SK-N-SH (cell line): ENCODE measurements at places on chromosomes 16 and 17.
A peak's percentile ranks its signal among the peaks of the same experiment; 100 is the strongest.

GRCh38 chr16:48818257-48818656 lies 208.3 kb upstream of the N4BP1 start:
- no peaks in the 10 kb centered on the region for H3K27me3 ChIP-seq
- no peak overlapping the region for H3K27ac ChIP-seq
- H3K4me3 ChIP-seq = no peak overlapping the region
- DNase-seq = no peak
- no peaks in the 10 kb centered on the region for H3K36me3 ChIP-seq

GRCh38 chr17:75400326-75400939 lies 5.0 kb downstream of the GRB2 start:
- no peak overlapping the region for H3K4me3 ChIP-seq
- no peak for DNase-seq
- no peaks in the 10 kb centered on the region for H3K36me3 ChIP-seq
- H3K27me3 ChIP-seq = no peaks in the 10 kb centered on the region

- H3K27me3 ChIP-seq = no peaks in the 10 kb centered on the region
- peaks cover 83% of the 10 kb centered on the region for H3K36me3 ChIP-seq
- H3K4me1 ChIP-seq = no peaks in the 10 kb centered on the region
- H3K27ac ChIP-seq = no peak overlapping the region
- DNase-seq = no peak
- H3K4me3 ChIP-seq = no peak overlapping the region
Measured at GRCh38 chr16:87404764-87405625, 12.9 kb downstream of the MAP1LC3B start.

DNA sequence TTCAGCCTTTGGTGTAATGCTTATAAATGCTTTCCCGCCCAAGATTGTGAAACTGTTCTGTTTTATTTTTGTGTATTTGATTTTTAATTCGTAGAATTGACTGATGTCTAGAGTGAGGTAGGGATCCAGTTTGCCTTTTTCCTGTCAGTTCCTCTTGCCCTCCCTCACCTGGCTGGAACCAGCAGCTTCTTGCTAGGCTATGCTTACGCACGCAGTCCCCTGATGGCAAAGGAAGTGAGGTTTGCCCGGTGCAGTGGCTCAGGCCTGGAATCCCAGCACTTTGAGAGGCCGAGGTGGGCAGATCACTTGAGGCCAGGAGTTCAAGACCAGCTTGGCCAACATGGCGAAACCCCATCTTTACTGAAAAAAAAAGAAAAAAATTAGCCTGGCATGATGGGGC lies 51.9 kb downstream of the RAB11FIP4 start:
- H3K27me3 ChIP-seq = no peaks in the 10 kb centered on the region
- no peak overlapping the region for H3K4me3 ChIP-seq
- no peak overlapping the region for H3K27ac ChIP-seq
- DNase-seq = no peak
- no peaks in the 10 kb centered on the region for H3K36me3 ChIP-seq

DNA sequence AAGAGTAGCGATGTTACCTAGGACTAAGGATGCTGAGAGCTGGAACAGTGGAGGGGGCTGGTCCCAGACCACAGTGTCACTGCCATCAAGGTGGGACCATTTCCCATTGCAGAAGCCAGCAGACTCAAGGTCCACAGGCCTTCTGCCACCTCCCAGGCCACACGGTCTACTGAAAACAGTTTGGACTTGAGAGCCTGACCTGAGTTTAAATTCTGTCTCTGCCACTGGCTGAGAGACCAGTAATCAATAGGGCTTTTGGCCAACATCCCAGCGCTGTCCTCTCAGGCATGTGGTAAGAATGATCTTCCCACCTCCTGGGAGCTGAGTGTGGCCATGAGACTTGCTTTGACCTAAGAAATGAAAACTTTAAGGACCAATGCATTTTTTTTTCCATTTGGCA lies 331.4 kb upstream of the CDH5 start:
- no peak for DNase-seq
- H3K27ac ChIP-seq = no peak overlapping the region
- no peak overlapping the region for H3K4me3 ChIP-seq
- H3K36me3 ChIP-seq = no peaks in the 10 kb centered on the region

DNA sequence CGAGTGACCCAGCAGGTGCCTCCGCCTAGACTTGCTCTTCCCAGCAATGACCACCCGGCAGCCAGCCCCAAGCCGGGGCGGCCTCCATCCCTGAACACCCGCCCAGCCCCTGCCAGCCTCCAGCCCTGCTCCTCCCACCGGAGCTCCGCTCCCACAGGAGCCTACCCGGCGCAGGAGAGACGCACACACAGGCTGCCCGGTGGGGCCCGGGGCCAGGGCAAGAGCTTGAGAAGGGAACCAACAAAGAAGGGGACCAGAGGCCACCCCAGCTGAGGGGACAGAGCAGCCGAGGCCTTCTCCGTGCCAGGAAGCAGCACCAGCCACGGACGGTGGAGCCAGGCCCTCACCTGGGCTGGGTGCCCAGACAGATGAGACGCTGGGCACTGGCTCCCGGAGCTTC lies 13.8 kb downstream of the PKD1 start:
- no peaks in the 10 kb centered on the region; the same call in 1 of the 2 replicates for H3K36me3 ChIP-seq
- DNase-seq = no peak
- H3K27ac ChIP-seq = peak overlapping the region; percentile 82; the same call in 1 of the 2 replicates
- no peak overlapping the region for H3K4me3 ChIP-seq
- no peaks in the 10 kb centered on the region for H3K27me3 ChIP-seq

DNA sequence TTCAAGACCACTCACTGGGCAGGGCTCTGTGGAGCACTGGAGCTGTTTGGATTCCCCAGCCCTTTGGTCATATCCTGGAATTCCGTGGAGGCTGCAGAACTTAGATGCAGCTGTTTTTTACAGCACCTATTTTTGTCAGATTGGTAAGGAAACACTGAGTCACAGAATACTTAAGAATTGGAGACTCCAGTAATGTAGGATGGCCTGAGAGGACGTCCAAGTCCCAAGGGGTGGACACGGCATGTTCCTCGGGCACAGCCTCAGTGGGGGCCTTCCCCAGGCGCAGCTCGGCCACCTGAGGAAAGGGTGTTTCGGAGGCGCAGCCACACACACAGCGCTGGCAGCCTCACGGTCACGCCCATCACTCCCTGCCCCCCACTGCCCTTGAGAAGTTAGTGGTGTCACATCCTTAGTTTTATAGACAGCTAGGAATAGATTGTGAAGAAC lies 14.8 kb downstream of the PLD6 start:
- no peak for DNase-seq
- no peaks in the 10 kb centered on the region for H3K27me3 ChIP-seq
- peaks cover 12% of the 10 kb centered on the region; the same call in 1 of the 2 replicates for H3K36me3 ChIP-seq
- H3K4me3 ChIP-seq = no peak overlapping the region
- H3K27ac ChIP-seq = peak overlapping the region; percentile 75
- H3K4me1 ChIP-seq = peaks cover 18% of the 10 kb centered on the region

DNA sequence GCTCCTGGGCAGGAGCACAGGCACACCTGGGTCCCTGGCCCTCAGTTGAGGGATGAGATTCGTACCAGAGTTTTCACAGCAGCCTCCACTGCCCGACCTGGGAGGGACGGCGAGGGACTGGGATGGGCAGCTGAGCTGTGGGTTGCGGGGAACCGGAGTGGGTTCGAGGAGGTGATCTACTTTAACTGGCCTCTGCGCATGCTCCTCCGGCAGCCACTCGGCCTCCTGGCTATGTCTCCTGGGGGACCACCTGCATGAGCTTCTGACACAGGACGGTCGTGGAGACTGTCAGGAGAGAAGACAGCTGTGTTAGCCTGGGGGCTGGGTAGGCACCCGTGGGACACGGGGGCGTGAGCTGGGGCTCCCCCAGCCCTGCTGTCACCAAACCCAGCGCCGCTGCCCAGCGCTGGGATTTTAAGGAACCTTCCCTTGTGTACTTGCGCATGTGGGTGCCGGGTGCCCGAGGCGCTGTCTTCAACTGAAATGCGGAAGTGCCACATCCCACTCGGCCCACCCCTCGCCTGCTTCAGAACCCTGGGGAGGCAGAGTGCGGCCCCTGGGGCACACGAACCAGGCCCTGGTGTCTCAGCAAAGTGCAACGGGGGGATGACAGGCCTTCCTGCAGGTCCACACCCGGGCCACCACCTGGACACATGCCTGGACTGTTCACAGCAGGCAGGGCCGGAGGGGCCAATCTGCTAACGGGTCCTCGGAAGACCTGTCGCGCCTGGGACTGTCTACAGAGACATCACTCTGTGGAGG lies 36.4 kb downstream of the SLC7A5 start:
- no peak for DNase-seq
- H3K4me1 ChIP-seq = peaks cover 7% of the 10 kb centered on the region; the same call in 1 of the 2 replicates
- no peak overlapping the region for H3K4me3 ChIP-seq

- H3K36me3 ChIP-seq = no peaks in the 10 kb centered on the region
- no peak overlapping the region for H3K4me3 ChIP-seq
- DNase-seq = peak; percentile 63
- no peak overlapping the region for H3K27ac ChIP-seq
Measured at GRCh38 chr16:35188288-35189155, 1729.1 kb downstream of the TP53TG3F start.

DNA sequence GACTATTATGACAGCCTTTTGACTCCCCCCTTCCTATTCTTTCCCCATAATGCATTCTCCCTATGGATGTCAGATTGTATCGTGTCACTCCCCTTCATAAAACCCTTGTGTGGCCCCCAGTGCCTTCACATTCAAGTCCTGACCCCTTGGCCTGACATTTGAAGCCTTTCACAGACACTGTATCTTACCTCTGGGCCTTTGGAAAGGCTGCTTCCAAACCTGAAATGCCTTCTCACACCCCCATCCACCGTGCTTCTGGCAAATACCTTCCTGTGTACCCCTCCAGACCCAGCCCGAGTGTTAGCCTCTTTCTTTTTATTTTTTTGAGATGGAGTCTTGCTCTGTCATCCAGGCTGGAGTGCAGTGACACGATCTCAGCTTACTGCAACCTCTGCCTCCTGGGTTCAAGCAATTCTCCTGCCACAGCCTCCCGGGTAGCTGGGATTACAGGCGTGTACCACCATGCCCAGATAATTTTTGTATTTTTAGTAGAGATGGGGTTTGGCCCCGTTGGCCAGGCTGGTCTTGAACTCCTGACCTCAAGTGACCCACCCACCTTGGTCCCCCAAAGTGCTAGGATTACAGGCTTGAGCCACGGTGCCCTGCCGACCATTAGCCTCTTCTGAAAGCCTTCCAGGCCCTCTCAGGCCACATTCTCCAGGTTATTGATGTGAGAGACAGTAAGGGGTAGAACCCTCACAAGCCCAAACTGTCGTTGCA lies 2.1 kb downstream of the ARMC5 start:
- no peaks in the 10 kb centered on the region for H3K27me3 ChIP-seq
- H3K27ac ChIP-seq = peak overlapping the region; percentile 96; the same call in 1 of the 2 replicates
- H3K36me3 ChIP-seq = peaks cover 23% of the 10 kb centered on the region; the same call in 1 of the 2 replicates
- H3K4me1 ChIP-seq = peaks cover 21% of the 10 kb centered on the region; the same call in 1 of the 2 replicates
- DNase-seq = no peak

- no peaks in the 10 kb centered on the region for H3K27me3 ChIP-seq
- H3K4me1 ChIP-seq = no peaks in the 10 kb centered on the region; the same call in 1 of the 2 replicates
- H3K36me3 ChIP-seq = no peaks in the 10 kb centered on the region
Measured at GRCh38 chr17:20213449-20213848, 204.3 kb downstream of the SPECC1 start.

- no peak overlapping the region for H3K27ac ChIP-seq
- no peaks in the 10 kb centered on the region for H3K36me3 ChIP-seq
- no peak for DNase-seq
- H3K27me3 ChIP-seq = no peaks in the 10 kb centered on the region
- H3K4me1 ChIP-seq = no peaks in the 10 kb centered on the region
Measured at GRCh38 chr16:80592273-80592672, 51.5 kb downstream of the DYNLRB2 start.

GRCh38 chr17:77098884-77099545 lies 41.8 kb upstream of the SEC14L1 start:
- no peaks in the 10 kb centered on the region for H3K27me3 ChIP-seq
- H3K36me3 ChIP-seq = peaks cover 12% of the 10 kb centered on the region

DNA sequence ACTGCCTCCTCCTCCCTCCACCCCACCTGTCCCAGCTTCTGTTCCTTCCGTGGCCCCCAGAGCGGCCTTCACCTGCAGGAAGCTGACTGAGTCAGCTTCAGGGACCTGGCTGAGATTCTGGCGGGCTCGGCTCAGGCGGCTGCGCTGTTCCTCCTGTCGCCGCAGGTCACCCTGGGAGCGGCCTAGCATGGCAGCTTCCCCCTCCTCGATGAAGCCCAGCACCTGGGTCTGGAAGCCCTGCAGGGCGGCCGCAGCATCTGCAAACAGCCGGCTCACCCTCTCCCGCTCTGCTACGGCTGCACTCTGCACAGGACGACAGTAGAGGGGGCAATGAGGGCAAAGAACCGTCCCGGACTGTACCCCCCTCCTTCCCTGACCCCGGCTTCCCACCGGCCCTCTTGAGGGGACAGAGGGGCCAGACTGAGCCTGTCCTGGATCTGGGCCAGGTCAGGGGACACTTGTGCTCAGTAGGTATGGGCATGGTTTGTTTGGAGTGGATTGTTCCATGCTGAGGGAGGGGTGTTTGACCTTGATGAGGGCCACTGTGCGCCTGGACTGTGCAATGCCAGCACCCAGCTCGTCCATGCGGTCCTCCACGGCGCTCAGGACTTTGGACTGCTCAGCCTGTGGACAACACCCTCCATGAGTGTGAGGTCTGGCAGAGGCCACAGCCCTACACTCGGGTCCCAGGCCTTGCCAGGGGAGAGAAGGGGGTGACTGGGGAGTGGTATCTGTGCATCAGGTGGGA lies 2.0 kb downstream of the TRIM47 start:
- H3K4me3 ChIP-seq = no peak overlapping the region
- H3K36me3 ChIP-seq = no peaks in the 10 kb centered on the region
- H3K4me1 ChIP-seq = peaks cover 32% of the 10 kb centered on the region
- H3K27ac ChIP-seq = no peak overlapping the region

DNA sequence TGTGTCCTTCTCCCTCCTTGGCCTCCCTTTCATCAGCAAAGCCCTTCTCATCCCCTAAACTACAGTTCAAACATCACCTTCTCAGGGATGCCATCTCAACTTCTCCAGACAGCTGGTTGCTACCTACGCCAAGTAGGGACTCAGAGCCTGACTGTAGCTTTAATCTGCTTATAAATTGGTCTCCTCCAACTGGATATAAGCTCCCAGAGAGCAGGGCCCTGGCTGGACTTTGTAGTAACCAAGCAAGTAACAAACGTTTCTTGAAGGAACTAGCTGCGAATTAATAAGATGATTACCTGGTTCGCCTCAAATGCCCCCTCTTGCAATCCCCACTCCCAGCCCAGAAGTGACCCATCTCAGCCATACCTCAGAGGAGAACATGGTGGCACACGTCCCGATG lies 17.5 kb upstream of the KLHL11 start:
- H3K4me1 ChIP-seq = no peaks in the 10 kb centered on the region
- H3K36me3 ChIP-seq = peaks cover 90% of the 10 kb centered on the region
- no peak overlapping the region for H3K4me3 ChIP-seq
- no peaks in the 10 kb centered on the region for H3K27me3 ChIP-seq
- H3K27ac ChIP-seq = no peak overlapping the region

GRCh38 chr17:76956846-76957540 lies 88.8 kb downstream of the MGAT5B start:
- H3K27ac ChIP-seq = no peak overlapping the region
- H3K4me1 ChIP-seq = peaks cover 8% of the 10 kb centered on the region; the same call in 1 of the 2 replicates
- H3K4me3 ChIP-seq = no peak overlapping the region
- H3K27me3 ChIP-seq = no peaks in the 10 kb centered on the region
- DNase-seq = no peak

DNA sequence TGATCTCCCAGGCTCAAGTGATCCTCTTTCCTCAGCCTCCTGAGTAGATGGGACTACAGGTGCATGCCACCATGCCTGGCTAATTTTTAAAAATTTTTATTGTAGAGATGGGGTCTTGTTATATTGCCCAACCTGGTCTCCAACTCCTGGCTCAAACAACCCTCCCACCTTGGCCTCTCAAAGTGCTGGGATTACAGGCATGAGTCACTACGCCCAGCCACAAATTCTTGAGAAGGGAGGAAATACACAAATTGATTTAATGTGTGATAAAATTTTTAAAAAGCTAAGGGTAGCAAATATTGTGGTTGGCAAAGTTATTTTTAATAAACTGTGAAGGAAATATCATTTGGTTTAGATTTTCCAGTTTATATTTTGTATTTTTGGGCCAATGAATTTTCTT lies 9.6 kb downstream of the ITGAD start:
- peaks cover 6% of the 10 kb centered on the region; the same call in 1 of the 2 replicates for H3K4me1 ChIP-seq
- H3K27me3 ChIP-seq = no peaks in the 10 kb centered on the region; the same call in 1 of the 2 replicates
- peak overlapping the region; percentile 23; the same call in 1 of the 2 replicates for H3K27ac ChIP-seq
- DNase-seq = no peak
- no peak overlapping the region for H3K4me3 ChIP-seq
